EL (cell line): ENCODE measurements at places on chromosomes 2 and 18.

DNA sequence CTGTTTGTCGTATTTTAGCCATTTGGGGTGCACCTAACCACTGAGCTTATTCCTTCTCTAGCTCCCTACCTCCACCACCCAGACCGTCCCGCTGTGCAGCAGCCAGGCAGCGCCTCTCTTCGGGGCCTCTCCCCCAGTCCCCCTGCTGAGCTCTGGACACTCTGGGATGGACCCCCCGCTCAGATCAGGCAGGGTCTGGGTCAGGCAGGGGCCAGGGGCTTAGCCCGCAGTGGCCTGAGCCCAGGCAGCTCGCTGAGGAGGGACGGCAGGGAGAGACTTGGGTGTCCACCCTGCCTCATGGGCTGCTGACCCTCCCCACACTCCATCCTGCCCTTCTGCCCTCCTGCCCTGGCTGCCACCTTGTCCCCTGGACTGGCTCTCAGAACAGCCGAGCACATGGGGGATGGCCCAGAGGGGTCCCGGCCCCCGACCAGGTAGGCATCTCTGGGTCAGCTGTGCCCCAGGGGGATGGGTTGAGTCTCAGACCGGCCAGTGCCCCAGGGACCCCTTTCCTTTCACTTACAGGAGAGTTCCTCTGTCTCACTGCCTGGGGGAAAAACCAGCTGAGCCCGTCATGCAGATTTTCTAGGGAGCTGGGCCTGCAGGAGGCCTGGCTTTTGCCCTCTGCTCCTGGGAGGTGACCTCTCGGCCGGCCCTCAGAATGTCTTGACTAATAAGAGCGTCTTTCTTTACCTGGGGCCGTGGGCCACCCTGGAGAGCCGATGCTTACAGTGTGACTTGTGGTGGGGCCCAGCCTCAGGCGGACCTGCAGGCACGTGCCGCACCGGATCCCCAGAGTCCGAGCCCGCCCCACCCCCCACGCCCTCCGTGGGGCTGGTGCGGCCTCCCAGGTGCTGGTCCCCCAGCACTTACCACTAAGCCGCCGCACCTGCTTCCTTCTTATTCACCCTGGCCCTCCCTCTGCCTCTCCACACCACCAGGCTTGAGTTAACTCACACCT, 22.8 kb upstream of the PXDN start:
- no peak for DNase-seq

- DNase-seq = no peak
These were observed 486.5 kb downstream of the NUP35 start for GRCh38 chr2:183610724-183611123.

GRCh38 chr2:26536371-26537068, 58.6 kb upstream of the OTOF start:
- DNase-seq = no peak

- DNase-seq = no peak
These were observed 3.9 kb downstream of the NCK2 start for GRCh38 chr2:105748566-105748965.

- DNase-seq = peak; percentile 2
These were observed 143.4 kb upstream of the CYP26B1 start for GRCh38 chr2:72291059-72291458.

DNA sequence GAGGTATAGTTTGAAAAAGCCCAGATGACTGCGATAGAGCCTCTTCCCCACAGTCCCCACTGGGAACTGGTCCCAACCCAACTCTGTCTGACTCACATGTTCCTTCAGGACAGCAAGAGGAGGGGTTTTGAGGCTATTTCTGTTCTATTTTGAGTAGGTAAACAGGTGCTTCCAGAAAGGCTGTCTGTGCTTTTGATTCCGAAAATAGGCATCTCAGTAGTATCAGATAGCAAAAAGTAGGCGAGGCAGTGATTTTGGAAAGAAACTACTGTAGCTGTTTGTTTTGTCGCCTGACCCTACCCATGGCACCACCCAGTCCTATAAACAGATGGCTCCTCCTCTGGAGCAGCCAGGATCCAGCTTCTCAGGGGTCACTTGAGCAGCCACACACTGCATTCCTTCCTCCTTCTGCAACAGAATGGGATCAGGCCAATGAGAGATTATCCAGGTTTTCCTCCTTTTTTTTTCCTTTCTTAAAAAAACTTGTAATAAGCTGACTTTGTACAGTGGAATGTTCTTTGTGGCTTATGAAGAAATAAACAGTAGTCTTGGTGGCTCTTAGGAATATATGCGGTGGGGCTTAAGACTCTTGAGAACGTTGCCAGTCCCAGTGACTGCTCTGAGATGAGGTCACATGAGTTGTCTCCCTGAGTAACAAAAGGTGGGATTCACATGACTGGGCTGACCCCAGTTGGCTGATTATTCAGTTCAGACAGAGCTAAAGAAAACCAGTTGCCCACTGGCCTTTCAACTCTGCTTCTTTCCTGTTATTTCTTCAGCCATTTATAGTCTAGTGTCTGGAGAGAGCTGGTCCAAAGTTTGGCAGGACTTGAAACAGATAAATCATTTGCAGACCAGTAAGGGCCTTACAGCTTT, 98.6 kb downstream of the KCNS3 start:
- DNase-seq = peak; percentile 97

- DNase-seq = peak; percentile 54
These were observed 142.3 kb upstream of the BOD1L2 start for GRCh38 chr18:57004366-57005121.

DNA sequence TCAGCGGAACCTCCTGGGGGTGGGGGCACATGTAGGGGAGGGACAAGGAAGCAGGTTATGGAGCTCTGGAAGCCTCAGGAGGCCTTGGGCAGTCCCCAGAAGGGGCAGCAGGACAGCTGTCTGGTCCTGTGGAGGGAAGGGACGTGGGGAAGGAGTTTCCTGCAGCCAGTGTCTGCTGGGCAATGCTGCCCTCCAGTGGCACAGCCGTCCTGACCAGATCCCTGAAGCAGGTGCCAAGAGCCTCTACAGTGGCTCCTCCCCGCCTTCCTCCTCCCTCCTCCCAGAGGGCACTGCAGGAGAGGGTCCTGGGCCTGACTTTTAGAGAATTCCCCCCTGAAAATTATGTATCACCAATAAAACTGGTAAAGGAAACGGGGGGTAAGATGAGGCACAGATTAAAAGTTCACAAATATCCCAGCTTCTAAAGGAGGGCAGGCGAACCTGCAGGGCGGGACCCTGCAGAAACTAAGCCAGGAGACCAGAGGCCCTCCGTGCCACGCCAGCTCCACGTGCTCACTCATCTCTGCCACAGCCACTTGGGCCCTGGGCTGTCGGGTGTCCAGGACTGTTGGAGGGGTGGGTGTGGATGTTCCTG, 258.5 kb downstream of the TWIST2 start:
- peak; percentile 72 for DNase-seq

GRCh38 chr2:236592821-236593220, 23.2 kb downstream of the ACKR3 start:
- DNase-seq = no peak

DNA sequence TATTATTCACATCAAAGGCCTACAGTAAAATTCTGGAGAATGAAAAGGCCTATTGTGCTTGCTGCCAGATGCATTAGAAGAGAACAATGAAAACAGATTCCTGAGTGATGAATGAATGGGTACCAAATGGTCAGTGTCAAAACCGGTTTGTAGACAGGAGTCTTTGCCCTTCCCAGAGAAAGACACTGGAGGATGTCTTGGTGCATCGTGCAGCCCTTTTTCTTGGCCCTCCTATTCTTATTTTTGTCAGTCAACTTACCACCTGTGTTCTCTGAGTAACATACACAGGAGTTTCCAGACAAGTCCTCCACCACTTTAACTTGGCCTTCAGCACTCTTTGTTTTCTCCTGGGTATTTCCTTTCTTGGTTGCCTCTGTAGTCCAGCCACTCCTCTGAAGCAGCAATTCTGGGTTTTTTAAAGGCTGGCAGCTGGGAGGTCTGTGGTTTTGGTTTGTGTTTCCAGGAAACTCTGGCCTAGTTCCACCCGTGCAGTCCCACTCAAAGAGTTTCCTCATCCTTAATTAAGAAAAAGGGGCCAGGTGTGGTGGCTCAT, 29.4 kb downstream of the PSTPIP2 start:
- DNase-seq = no peak

- no peak for DNase-seq
These were observed 16.8 kb upstream of the NEUROD1 start for GRCh38 chr2:181697126-181697525.

GRCh38 chr18:46282646-46283045, 178.5 kb downstream of the HAUS1 start:
- DNase-seq = no peak

DNA sequence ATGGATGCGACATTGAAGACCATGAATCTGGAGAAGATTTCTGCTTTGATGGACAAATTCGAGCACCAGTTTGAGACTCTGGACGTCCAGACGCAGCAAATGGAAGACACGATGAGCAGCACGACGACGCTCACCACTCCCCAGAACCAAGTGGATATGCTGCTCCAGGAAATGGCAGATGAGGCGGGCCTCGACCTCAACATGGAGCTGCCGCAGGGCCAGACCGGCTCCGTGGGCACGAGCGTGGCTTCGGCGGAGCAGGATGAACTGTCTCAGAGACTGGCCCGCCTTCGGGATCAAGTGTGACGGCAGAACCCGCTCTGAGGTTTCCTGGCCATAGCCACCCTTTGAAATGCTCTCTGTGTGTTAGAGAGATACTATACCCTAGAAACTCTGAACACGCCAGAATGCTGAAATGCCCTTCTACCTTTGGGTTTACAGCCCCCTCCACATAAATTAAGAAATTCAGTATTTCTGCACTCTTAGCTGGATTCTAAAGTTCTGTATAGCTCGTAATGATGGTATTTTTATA, 659 bp downstream of the CHMP1B start:
- DNase-seq = peak; percentile 43

GRCh38 chr18:21463718-21464117, 136.8 kb downstream of the ESCO1 start:
- DNase-seq = no peak

DNA sequence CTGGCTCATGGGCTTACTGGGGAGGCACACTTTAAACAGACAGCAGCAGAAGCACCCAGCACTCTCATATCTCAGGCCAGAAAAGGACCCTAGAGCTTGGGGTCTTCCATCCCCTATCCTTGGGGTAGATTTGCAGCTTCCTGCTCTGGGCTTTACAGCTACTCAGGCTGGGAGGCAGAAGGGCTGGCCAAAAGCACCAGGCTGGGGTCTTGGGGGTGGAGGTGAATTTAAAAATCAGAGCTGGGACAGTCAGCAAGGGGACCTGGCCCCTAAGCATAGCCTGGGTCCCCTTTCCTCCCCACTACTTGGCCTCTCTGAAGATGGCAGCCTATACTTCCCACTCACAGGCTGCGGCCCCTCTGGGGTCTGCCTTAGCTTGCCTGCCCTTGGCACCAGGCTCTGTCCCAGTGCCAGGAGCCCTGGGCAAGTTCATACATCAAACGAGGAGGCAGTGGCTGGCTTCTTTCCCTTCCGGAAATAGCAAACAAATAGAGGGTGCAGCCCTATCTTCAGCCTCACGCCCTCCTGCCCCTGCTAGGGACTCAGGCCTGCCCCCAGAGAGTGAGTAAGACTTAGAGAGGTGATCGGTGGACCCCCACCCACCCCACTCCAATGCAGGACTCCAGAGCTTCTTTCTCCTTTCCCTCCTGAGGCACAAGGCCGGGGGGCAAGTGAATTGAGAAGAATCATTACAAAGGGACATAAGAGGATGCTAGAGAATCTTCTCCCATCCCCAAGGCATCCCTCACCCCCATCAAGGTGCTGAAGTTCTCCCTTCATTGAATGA, 26.0 kb upstream of the TNS1 start:
- no peak for DNase-seq

GRCh38 chr2:11406958-11407381, 59.0 kb downstream of the E2F6 start:
- DNase-seq = peak; percentile 74

DNA sequence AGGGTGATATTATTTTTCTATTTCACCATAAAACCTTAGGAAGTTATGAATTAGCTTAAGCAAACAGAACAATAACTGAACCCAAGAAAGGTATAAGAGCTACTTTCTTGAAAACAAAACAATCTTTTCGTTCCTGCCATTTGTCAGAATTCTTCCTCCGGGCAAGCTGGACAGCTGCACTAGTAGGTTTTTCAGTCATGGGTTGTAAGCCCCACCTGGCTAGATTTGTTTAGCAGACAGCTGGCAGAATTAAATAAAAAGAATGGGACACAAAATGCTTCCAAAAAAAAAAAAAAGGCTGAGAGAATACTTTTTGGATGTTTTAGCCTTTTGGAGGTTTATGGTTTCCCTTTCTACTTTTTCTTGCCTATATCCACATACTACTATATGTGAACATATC, 694.1 kb downstream of the ARHGAP15 start:
- no peak for DNase-seq

DNA sequence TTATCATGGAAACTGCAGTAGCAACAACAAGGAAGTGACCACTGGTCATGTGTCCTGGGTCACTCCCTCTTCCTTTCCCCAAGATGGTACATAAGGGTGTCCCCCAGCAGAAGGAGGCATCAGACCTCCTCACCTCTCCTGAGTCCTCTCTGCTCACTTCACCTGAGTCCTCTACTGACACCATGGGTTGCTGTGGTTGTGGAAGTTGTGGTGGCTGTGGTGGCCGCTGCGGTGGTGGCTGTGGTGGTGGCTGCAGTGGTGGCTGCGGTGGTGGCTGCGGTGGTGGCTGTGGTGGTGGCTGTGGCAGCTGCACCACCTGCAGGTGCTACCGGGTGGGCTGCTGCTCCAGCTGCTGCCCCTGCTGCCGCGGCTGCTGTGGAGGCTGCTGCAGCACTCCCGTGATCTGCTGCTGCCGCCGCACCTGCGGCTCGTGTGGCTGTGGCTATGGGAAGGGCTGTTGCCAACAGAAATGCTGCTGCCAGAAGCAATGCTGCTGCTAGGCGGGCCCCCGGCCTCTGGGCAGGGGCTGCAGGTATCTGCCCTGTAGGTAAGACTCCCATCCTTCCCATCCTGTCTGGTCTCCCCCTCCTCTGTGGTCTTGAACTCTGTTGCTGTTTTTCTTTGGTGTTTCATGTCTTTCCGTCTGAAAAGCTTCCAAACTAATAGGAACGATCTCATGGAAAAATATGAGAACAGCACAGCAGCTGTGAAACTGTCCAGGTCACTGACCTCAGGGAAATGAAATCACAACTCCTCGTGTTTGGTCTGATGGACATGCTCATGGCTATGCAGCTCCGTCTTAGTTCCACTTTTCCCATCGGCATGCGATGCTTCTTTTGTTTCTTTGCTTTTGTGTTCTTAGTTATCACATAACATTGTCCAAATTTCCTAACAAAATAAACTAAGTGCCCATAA, at the start of gene SCYGR4:
Gene SCYGR4 (plus strand): TSS at position 183 of the 915 bp plus-strand sequence. CDS start 0 bp downstream, at position 183.
- DNase-seq = no peak
